ENCODE measurements at places on chromosomes 12 and 14. TPM values are rescaled to one million over a fixed set of nuclear protein-coding genes. Genes with fewer than 3 reads are reported as not detected.

DNA sequence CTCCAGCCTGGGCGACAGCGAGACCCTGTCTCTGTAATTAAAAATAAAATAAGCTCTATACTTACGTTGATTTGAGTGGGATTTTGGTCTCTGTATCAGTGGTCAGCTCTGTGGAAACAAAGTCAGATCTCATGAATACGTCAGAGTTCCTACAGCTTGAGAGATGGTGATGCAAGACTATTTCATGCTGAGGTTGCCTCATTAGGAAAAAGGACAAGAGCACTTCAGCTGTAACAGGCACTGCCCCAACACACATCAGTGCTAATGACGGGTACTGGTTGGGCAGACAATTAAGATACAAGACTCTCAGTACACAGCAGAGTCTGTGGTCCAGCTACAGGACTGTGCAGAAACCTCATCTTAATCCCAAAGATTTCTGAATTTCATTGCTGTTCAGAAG is 246.4 kb upstream of the AMIGO2 start:
- no peak for DNase-seq

Gene CLEC12A
- 0.18 TPM for total RNA-seq

- DNase-seq, result no peak
Observed at GRCh38 chr12:114093520-114093919, 127.4 kb upstream of the RBM19 start.

- DNase-seq, result no peak
Observed at GRCh38 chr12:113569806-113570205, 98.1 kb upstream of the LHX5 start.

DNA sequence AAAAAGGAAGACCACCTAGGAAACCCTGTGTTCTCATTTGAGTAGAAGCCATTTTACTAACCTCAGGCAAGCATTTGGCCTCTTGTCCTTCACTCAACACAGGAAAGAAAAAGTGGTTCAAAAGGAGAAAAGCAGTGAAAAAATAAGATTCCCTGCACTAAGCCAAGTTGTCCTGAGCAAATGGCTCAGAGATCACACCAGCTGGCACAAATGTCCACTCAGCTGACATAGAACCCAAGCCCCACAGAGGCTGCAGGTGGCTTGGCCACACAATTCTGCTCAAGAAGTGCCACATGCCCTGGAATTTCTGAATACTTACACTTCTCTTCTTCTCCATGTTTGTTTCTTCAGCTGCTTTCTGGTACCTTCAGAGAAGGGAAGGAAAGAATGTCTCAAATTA is 52.0 kb downstream of the LIMA1 start:
- DNase-seq, result no peak

GRCh38 chr12:56634242-56634836 is 4.2 kb upstream of the BAZ2A start:
- peak; percentile 77 for DNase-seq

GRCh38 chr12:113837528-113838296 is 128.4 kb downstream of the RBM19 start:
- no peak for DNase-seq

- no peak for DNase-seq
Observed at GRCh38 chr12:76508128-76508980, 51.2 kb downstream of the OSBPL8 start.

GRCh38 chr12:5230156-5230555 is 186.5 kb downstream of the KCNA5 start:
- no peak for DNase-seq

Gene COX14
- 59.9 TPM for total RNA-seq

- no peak for DNase-seq
Observed at GRCh38 chr14:25086821-25087396, 37.0 kb upstream of the STXBP6 start.

Gene AQP5
- 25.8 TPM for total RNA-seq

DNA sequence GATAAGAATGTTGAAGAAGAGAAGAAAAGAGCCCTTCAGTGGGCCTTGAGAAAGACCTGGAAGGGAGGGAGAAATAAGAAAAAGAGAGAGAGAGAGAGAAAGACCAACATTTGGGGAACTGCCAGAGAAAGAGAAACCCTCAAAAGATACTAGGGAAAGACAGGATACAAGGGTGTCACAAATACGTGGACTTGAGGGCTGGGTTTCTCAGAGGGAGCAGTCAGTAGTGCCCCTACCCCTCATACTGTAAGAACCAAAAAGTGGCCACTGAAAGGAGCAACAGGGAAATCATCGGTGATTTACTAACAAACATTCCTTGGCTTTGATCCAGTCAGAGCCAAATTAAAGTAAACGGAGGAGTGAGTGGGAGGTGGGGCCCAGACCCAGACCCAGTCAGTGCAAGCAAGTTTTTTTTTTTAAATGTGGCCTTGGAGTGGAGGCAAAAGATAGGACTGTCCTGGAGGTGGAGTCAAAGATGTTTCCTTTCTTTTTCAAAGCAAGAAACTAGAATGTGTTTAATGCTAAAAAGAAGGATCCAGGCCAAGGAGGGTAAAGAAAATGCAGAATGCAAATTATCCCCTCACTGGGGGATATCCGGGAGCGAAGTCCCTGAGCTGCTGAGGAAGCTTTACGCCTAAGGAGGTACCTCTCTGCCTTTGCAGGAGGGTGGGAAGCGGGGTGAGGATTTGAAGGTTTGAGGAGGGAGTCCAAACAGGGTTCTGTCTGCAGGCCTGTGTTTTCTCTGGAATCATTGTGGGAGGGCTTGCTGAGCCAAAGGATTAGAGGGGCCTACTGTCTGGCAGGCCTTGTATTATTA is 143.5 kb upstream of the AMIGO2 start:
- DNase-seq, result no peak

GRCh38 chr14:88553886-88554456 is 836 bp downstream of the PTPN21 start:
- DNase-seq, result peak; percentile 9

DNA sequence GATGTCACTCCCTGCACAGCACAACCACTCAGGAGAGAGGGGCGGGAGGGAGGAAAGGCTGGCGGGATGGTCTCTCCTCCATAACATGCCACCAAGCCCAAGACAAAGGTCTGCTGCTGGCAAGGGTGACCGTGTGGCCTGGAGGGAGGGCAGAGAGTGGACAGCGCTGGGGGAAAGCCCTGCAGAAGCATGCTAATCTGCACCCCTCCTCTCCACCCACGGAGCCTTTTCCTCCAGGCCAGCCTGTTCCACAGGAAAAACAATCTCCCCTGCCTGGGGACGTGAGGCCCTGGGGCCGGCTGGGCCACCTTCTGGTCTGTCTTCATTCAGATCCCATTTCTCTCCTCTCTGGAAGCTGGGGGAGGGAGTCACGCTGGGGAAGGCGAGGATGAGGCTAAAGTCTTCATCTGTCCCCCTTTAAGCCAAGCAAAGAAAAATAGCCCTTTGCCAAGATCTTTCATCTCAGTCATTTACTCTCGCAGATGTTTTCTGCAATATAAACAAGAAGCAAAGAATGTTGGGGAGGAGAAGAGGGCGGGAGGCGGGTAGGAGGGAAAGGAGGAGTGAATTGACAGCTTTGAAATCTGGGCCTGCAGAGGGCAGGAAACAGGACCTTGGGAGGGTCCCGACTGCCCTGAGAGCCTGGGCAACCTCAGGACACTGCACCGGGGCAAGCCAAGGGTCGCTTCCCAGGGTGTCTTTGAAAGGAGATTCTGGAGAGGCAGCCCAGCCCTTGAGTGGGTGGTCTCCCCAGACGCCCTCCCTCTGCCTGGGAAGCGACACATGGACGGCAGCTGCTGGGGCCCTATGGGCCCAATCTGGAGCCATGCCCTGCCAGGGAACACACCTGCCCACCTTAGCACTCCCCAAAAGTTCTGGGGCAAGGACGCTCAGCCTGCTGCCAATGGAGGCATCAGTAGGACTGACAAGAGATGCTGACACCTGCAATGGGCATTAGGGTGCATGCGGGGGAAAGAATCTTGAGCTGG is 133.6 kb downstream of the ZFP36L1 start:
- no peak for DNase-seq

DNA sequence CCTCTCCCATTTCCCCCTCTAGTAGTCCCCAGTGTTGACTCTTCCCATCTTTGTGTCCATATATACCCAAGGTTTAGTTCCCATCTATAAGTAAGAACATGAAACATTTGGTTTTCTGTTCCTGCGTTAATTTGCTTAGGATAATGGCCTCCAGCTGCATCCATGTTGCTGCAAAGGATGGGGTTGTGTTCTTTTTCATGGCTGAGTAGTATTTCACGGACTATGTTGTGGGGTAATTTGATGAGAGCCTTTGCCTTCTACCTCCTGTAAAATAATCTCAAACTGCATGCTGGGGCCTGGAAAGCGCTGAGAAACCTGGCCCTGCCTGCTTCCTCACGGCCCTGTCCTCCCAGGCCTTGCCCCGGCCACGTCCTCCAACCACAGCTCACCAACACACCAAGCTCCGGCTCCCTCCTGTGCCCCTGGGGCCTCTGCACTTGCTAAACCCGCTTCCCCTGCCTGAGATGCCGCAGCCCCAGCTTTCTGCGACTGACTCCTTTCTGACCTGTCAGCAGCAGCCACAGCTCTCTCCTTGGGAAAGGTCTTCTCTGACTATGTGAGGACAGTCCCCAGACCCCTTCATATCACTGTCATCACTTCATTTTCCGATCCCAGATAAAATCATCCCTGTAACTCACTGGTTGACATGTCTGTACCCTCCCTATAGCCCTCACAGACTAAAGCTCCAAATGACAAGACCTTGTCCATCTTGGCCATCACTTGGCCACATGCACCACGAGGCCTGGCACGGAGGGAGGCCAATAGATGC is 19.8 kb downstream of the ITPK1 start:
- DNase-seq, result no peak

Gene MMP19
- total RNA-seq, result 2.6 TPM

DNA sequence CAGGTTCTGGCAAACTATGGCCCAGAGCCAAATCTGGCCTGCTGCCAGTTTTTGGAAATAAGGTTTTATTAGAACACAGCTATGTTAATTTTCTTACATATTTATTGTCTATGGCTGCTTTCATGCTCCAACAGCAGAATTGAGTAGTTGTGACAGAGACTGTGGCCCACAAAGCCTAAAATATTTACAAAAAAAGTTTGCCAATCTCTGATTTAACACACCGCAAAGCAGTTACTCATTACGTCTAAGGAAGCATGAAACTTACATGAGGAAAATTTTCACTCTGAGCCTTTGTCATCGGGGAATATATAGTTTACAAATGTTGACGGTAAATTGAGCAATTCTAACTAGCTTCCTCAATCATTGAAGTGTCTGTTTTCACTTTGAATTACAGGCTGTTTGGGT is 96.5 kb downstream of the UNC79 start:
- DNase-seq, result peak; percentile 13

- DNase-seq, result no peak
Observed at GRCh38 chr12:117063162-117063911, 35.9 kb downstream of the TESC start.

GRCh38 chr12:15600223-15600935 is 188.8 kb downstream of the EPS8 start:
- no peak for DNase-seq

- no peak for DNase-seq
Observed at GRCh38 chr12:105431537-105432100, 101.1 kb downstream of the C12orf75 start.

Gene EML5
- total RNA-seq, result 8.3 TPM

- DNase-seq, result no peak
Observed at GRCh38 chr14:78788467-78789360, 618.5 kb downstream of the NRXN3 start.

DNA sequence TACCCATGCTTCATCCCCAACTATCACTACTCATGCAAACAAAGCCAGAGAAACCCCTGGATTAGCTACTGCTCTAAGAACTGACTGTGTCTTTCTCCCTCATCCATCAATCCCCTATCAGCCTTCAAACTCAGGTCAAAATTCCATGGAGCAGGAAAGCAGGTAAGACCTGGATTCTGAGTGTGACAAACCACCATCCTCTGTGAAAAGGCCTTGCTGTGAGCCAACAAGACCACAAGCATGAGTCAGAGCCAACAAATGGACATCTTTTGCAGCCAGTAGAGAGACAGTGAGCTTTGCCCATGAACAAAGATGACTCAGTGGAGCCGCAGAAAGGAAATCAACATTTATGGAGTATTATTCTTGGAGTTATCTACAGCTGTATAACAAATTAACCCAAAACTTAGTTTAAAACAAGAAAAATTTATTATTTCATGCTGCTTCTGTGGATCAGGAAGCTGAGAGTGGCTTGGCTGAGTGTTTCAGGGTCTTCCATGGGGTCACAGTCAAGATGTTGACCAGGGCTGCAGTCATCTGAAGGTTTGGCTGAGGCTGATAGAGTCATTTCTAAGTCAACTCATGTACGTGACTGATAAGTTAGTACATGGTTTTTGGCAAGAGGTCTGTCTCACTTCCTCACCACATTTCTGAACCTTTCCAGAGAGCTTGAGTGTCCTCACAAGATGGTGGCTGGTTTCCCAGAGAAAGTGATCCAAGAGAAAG is 61.1 kb downstream of the PITPNM2 start:
- DNase-seq, result no peak

GRCh38 chr14:33240466-33240865 is 301.8 kb downstream of the NPAS3 start:
- no peak for DNase-seq

Gene SMIM41
- 7.5 TPM for total RNA-seq

DNA sequence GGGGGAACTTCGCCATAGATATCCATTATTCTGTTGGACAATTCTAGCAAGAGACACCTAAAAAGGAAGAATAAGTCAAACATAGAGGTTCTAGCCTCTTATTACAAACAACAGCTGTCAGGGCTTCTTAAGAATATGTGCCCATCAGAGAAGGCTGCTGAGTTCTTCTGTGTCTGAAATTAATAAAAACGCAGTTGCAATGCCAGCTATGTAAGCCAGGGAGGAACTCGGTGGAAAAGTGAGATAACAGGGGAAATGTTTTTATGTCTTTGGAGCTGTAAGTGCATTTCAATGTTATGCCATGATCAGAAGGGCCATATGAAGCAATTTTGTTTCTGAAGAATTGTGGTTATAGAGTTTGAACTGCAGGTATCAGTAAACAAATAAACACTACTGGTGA is 95.0 kb downstream of the SYT1 start:
- no peak for DNase-seq

Gene TPPP2
- not detected for total RNA-seq

- no peak for DNase-seq
Observed at GRCh38 chr12:86838711-86839110, 582.5 kb upstream of the MGAT4C start.

DNA sequence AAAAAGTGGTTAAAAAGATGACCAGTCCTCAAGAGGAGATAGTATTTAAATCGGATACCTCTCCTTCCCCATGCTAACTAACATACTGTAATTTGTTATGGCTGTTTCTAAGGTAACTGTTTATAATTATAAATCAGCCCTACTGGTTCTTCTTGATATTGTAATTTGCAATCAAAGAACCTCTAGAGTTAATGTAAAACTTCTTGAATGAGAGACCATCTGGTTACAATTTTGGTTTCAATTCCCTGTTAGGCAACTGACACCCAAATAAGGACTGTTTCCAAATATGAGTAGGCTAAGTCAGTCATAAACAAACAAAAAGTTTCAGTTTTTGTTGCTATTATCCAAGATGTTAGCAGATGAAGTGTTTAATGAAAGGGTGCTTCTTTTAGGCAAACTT is 120.2 kb upstream of the DNM1L start:
- no peak for DNase-seq

GRCh38 chr12:681568-682256 is 18.5 kb upstream of the NINJ2 start:
- DNase-seq, result no peak
